ENCODE measurements at places on chromosomes 16 and 17. TPM values are rescaled to one million over a fixed set of nuclear protein-coding genes. Genes with fewer than 3 reads are reported as not detected.

DNA sequence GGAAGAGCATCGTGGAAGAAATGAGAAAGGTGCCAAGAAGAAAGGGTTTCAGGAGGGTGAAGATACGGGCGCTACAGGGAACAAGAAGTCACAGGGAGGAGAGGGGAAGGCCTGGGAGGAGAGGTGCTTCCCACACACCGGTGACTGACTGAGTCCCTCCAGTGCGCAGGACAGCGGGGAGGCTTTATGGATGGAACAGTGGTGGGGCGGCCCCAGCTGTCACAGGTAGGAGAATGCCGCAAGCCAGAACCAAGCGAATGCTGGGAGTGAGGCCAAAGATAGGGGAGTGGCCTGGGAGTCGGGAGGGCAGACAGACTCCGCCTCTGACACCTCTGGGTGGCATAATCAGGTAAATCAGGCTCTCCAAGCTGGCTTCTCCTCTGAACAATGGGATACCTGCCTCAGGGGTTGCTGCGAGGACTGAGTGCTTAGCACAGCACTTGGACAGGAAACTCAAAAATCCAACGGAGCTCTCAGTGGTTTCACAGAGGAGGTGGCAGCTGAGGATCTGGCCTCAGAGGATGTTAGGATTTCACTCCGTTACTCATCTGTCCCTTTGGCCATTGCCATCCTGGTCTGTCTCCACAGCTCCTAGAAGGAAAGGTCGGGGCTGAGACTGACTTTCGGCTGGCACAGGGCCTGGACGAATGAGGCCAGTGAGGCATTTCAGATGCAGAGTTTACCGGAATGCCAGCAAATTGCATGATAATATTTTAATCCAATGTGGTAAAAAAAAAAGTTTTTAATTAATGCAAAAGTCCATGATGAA is 717 bp upstream of the CNP start:
- DNase-seq: peak; percentile 50

HEXIM2 gene
- 11.1 TPM for total RNA-seq

DNA sequence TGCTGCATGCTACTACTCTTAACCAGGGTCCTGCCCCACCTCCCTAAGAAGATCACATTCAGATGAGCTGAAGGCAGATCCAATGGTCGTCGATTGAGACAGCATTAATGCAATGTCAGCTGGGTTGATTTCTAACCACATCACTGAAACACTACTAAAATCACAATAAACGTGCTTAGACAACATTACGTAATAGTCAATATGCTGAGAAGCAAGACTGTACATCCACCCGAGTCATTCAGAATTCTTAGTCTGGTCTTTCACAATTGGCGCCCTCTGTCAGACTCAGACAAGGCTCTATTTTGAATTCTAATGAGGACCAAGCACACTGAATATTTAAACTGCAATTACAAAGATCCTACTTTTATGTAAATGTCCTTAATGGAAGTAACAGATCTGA is 205.2 kb downstream of the STX8 start:
- DNase-seq: no peak

GRCh38 chr16:14337303-14338191 is 266.4 kb downstream of the MRTFB start:
- DNase-seq: no peak

SNAI3 gene
- 3.3 TPM for total RNA-seq

DNA sequence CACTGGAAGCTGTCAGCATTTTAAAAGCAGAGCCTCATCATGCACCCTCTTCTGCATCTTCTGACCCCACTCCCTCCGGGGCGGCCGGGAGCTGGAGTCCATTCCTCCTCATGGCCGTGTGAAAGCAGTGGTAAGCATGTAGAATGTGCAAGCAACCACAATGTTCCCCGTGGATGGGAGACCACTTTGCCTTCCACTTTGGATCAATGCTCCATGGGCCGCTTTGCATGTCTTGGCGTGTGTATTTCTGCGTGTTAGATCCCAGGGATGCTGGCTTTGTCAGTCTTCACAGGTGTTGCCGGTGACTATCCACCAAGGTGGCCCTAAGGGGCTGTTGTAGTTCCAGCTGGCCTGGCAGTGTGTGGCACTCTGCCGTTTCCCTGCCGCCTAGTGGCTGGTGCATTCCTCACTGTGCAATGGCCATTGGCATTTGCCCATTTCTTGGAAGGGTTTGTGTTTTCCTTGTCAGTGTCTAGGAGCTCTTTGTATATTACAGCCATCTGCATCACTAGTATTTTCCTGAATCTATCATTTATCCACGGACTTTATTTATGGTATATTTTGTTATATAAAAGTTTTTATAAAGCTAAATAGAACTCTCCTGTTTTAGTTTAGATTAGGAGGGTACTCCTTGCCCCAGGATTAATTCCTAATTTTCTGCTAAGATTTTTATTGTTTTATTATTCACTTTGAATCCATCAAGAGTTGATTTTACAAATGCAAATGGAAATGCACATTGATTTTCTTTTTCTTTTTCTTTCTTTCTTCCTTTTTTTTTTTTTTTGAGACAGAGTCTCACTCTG is 5.8 kb upstream of the ALDH3A1 start:
- DNase-seq: no peak

RAP1GAP2 gene
- total RNA-seq: 28.2 TPM

ALOX12B gene
- 4.5 TPM for total RNA-seq

DNA sequence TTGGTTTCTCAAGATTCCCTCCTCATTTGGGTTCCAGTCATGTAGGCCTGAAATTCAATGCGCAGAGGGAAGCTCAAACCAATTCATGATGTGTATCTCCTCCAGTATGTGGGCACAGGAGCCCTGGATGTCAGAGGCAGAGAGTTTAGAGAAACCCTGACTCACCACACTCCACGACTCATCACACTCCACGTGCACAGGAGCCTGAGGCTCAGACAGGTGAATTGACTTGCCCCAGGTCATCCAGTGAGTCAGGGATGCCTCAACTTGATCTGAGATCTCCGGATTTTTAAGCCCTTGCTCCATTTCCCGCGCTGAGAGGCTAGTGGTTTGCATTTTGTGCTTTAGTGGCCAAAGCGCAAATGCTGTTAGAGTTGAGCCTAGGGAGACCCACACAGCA is 183.9 kb downstream of the HAPSTR1 start:
- DNase-seq: no peak

GRCh38 chr16:62814891-62815290 is 778.7 kb upstream of the CDH8 start:
- no peak for DNase-seq

GRCh38 chr17:75456039-75456416 is 407 bp upstream of the TMEM94 start:
- no peak for DNase-seq

HSPB9 gene
- total RNA-seq: not detected

- DNase-seq: peak; percentile 50
These were observed 12.3 kb downstream of the RFFL start for GRCh38 chr17:35051183-35051578.

DNA sequence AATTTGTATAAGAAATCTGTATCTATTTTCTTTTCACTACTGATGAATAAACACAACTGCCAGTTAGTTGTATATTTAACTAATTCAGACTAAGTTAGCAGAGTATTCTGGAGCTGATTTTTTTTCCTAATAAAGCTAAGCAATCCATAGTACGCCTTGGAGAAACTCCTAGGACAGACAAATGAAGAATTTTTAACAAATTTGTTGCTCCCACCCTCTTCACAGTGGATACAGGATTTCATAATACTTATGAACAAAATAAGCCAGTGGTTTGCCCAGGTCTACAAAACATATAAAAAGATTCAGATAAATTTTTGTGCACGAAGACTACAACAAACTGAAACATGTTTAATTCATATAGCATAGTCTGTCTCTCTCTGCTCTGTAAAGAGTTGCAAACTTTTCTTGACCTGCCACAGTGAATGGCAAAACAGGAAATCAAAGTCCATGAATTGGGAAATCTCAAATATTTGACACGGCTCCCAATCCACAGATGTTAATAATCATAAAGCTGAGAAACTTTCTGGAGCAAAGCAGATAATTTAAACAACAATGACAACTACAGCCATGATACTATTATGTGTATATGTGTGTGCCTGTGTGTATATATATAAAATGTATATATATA is 594 bp upstream of the ABCA6 start:
- no peak for DNase-seq

GRCh38 chr17:52419229-52419641 is 260.7 kb upstream of the CA10 start:
- DNase-seq: no peak

GRCh38 chr17:32519228-32520103 is 32.7 kb downstream of the CDK5R1 start:
- no peak for DNase-seq

DNA sequence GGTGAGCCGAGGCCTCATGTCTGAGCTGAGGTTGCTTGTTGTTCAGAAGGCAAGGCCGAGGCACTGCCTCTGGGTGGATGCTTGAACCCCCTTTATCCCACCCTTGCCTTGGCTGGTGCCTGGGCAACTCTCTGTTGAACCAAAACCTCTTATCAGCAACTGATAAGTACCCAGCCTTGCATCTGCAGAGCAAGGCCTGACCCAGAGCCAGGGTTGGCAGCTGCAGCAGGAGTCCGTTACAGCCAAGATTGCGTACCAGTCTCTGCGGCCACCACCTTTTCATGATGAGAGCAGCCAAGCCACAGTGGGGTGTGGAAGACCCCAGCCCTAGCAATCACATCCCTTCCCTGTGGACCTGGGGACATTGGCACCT is 118.3 kb downstream of the RAB11FIP4 start:
- no peak for DNase-seq

- DNase-seq: peak; percentile 21
These were observed 392.9 kb upstream of the EEF2KMT start for GRCh38 chr16:5490499-5490898.

DNA sequence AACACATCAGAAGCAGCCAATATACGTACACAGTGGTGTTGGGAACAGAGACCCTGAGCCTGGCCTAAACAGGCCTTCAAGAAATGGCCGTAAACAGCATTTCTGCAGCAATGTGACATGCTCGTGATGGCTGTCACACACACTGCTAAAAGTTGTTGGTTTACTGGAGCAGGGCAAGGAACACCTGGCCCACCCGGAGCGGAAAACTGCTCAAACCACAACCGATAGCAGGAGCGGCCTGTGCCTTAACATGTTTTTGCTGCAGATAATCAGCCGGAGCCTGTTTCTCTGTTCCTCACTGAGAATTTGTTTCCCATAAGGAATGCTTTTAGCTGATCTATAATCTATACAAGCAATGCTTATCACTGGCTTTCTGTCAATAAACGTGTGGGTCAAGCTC is 6.0 kb upstream of the DPEP1 start:
- DNase-seq: no peak

GRCh38 chr16:4115949-4116318 is 308 bp downstream of the ADCY9 start:
- DNase-seq: no peak

DNA sequence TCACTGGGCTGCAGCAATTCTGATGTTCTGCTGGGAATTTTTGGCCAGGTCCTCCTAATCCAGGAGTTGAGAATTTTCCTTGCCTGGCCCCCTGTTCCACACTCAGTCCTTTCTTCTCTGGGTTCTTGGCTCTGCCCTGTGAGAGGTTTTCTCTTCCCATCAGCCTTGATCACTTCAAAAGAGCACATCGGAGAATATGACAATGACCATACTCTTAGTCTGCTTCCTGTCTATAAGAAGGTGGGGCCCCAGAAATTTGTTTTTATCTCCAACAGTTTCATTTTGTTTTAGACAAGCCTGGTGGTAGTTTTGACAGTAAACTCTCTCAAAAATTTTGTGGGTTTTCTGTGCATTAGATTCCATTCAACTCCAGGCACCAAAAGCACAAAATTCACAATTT is 70.7 kb downstream of the C17orf67 start:
- DNase-seq: no peak

DNA sequence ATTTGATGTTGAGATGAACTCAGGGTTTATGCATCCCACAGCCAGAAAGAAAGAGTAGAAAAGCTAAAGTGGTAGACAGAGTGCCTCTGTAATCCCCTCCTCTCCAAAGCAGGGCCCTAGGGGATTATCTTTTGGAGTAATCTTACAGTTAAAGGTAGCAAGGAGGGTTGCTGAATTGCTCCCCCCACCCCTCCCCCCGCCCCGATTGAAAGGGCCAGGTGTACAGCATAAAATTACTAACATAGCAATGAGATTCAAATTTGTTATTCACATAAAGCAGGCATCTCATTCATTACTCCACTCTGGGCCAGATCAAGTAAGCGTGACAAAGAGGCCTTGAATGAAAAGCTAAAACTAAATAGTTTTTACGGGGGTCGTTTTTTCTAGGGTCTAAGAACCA is 72.7 kb downstream of the STH start:
- DNase-seq: no peak

CARD14 gene
- total RNA-seq: not detected

SMIM36 gene
- total RNA-seq: not detected

HOXB7 gene
- 17.0 TPM for total RNA-seq

GRCh38 chr16:85422632-85423550 is 190.2 kb upstream of the GSE1 start:
- no peak for DNase-seq

- DNase-seq: no peak
These were observed 8.6 kb upstream of the CHST6 start for GRCh38 chr16:75503801-75504200.

DNA sequence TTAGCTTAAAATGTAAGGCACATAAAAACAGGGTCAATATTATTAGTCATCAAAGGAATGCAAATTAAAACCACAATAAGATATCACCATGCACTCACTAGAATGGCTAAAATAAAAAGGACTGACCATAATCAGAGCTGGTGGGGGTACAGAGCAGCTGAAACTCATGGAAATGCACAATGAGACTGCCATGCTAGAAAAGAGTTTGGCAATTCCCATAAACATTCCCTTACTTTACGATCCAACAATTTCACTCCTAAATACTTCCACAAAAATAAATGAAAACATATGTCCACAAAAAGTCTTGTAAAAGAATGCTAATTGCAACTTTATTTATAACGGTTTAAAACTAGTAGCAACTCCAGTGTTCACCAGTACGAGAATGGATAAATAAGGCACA is 36.1 kb upstream of the ERCC4 start:
- DNase-seq: no peak

DNA sequence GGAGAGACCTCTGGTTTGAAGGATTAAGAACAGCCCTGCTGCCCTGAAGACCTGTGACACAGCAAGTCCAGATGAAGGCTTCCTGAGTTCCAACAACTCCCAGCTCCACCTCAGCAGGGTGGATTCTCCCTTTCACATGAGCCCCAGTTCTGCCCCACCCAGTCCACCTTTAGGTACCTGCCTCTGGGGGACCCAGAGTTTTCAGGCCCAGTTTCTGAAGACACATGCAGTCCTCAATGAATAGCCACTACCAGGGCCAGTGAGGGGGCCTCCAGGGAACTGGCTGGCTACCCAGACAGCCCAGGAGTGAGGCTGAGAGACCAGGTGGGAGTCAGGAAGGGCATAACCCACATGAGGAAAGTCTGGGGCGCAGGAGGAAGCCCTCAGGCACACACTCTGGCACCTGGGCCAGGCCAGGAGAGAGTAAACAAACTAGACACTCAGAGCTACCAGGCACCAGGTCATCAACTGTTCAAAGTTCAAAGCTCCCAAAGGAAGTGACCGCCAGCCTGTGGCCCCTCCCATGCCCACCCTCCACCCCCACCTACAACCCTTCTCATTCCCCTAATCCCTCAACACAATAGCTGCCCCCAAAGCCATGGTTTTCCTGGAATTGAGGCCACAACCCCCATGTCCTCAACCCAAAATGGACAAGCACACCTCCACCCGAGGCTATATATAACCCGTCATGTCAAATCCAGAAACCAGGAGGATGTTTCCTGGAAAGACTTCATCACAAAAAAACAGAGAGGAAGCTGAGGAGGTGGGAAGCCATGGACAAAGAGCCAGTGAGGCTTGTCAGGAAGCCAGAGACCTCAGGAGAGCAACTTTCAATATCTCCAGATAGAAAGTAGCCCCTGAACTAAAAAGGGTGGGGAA is 2.1 kb downstream of the MYO18A start:
- DNase-seq: no peak
